Suppressor macrophage treated with lipopolysaccharide for 4 hours (primary cell): ENCODE measurements at places on chromosomes 4 and X.

- no peak for DNase-seq
These were observed 31.4 kb downstream of the HMX1 start for GRCh38 chr4:8840006-8840793.

GRCh38 chr4:161564230-161564834 lies 599.5 kb downstream of the FSTL5 start:
- DNase-seq = peak; percentile 41

GRCh38 chr4:23058165-23058776 lies 365.5 kb downstream of the GBA3 start:
- no peak for DNase-seq

- DNase-seq = no peak
These were observed 1076.4 kb upstream of the PABPC4L start for GRCh38 chr4:135277980-135278315.

- DNase-seq = no peak
These were observed 149.5 kb downstream of the GC start for GRCh38 chr4:71634364-71634763.

DNA sequence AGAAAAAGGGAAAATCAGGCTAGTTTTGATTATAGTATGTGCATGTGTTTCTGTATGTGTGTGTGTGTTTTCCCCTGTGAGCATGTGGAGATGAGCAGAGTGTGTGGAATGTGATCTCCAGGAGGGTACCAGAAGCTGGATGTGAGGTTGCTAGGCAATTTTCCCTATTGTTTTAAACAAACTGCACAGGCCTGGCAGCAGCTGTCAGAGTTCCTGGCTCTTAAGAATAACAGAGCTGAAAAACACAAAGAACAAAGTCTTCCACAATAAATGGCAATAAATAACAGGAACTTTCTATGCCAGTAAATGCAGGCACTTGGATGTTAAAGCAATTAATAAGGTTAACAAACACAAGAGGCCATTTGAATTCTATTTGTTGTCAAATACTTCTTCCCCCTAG lies 344.6 kb upstream of the CTSO start:
- DNase-seq = no peak
